Epithelial cell of prostate (primary cell): ENCODE measurements at places on chromosomes 5 and 9.
A peak's percentile ranks its signal among the peaks of the same experiment; 100 is the strongest.

- no peak for DNase-seq
These were observed 5.6 kb downstream of the BNC2 start for GRCh38 chr9:16864649-16865434.

DNA sequence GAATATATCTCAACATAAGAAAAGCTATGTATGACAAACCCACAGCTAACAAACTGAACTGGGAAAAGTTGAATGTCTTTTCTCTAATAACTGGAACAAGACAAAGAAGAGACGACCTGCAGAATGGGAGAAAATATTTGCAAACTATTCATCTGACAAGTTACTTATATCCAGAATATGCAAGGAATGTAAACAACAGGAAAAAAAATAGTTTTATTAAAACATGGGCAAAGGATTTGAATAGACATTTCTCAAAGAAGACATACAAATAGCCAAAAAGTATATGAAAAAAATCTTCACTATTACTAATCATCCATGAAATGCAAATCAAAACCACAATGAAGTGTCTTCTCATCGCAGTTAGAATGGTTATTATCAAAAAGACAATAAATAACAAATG, 181.7 kb upstream of the TLX3 start:
- no peak for DNase-seq

DNA sequence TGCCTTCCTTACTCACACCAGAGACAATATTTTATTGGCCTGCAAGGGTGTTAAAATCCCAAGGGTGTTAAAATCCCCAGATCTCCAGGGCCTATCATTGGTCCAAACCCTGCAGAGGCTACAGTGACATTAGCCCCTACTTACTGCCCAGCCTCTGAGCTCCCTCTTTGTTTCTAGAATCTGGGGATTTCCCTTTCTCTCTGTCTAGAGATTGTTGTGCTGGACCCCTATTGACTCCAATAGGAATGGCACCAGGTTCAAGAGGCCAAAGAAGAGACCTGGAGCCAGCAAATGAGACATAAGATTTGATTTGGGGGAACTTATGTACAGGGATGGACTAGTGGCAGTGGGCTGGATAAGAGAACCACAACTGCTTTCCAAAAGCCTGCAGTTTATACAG, 53.3 kb upstream of the ZBED3 start:
- no peak for DNase-seq

GRCh38 chr5:122668552-122668951, 106.3 kb upstream of the SNX2 start:
- no peak for DNase-seq

GRCh38 chr5:167578977-167579692, 712.3 kb upstream of the WWC1 start:
- DNase-seq, result no peak

GRCh38 chr5:26486631-26487030, 551.8 kb downstream of the CDH9 start:
- no peak for DNase-seq

GRCh38 chr5:55441954-55442353, 92.8 kb downstream of the PLPP1 start:
- no peak for DNase-seq

DNA sequence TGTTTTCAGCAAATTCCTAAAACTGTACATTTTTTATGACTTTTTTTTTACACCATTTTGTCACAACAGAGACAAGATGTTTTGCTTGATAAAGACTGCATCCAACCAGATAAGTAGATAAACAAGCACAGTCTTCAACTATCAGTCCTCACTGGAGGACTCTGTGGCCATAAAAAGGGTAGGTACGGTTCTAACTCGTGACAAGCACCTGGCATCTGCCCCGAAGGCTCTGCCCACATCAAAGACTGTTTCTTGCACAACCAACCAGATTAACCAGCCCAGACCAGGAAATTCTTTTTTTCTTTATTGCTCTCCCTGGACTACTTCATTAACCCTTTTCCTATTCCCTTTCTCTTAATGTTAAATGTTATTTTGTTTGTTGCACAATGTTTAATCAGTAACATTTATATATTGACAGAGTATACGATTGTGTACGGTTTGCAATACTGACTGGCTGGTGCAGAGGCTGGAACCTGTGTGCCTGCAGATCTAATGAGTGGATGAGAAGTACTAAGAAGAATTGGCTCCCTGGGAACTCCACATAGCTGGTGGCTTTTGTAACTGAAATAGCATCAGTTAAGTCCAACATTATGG, 74.1 kb downstream of the SERINC5 start:
- peak; percentile 73 for DNase-seq

DNA sequence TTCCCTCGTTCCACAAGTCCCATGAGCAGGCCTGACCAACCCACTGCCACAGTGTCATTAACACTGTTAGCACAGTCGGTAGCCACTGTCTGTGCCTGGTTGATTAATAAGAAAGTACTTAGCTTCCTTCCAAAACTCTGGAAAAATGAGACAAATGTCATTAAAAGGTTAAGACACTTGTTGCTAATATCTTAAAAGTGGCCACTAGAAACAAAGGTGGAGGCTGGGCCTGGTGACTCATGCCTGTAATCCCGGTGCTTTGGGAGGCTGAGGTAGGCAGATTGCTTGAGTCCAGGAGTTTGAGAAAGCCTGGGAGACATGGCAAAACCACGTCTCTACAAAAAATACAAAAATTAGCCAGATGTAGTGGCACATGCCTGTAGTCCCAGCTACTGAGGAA, 194.0 kb downstream of the PDZD2 start:
- DNase-seq, result no peak

- peak; percentile 92 for DNase-seq
These were observed 18.5 kb upstream of the ERMP1 start for GRCh38 chr9:5851445-5851844.

GRCh38 chr9:112774006-112774996, 23.7 kb downstream of the SNX30 start:
- DNase-seq, result no peak

DNA sequence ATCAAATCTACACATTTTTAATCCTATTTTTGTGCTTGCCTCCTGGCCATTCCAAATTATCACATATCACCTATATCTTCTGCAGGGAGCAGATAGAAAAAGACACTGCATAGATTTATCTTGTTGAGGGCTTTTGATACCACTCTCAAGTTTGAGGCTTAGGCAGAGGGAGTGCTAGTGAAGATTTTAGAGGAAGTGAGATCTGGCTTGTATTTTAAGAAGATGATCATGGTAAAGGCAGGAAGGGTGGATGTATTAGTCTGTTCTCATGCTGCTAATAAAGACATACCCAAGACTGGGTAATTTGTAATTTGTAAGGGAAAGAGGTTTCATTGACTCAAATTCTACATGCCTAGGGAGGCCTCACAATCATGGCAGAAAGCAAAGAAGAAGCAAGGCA, 220.9 kb upstream of the TUT7 start:
- DNase-seq, result no peak

GRCh38 chr5:160271396-160271795, 41.0 kb downstream of the CCNJL start:
- no peak for DNase-seq

GRCh38 chr5:100562821-100563220, 27.6 kb downstream of the FAM174A start:
- no peak for DNase-seq

- DNase-seq, result no peak
These were observed 34.1 kb downstream of the CRHBP start for GRCh38 chr5:76986825-76987526.

DNA sequence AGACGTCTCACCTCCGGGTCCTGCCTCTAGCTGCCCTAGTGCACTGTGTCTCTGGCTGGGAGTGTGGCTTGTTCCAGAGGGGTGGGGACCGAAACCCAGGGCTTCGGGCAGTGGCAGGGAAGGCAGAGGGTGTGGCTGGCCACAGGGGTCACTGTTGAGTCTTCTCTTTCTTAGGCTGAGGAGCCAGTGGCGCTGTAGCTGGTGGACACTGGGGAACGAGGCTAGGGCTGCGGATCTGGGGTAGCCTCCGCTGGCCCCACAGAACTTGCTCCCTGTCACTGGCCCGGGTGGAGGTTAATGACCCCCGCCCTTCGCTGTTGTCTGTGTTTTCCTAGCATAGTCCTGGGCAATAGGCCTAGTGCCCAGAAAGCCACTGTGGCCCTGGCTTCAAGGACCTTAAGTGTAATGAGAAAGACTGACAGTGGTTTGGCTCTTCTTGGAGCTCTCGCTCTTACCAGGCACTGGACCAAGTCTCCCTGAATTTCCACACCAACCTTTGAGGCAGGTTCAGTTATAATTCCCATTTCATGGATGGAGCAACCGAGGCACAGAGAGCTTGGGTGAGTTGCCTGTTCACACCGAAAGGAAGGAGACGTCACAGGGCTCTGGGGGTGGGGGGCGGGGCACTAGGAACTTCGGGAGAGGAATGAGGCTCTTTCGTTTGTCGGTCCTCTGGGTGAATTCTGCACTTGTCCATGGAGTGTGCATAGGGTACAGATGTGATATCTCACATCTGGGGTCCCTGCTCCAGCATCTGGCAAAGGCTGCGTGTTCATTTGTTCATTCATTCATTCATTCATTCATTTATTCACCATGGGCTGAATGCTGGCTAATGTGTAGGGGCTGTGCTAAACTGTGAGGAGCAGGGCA, 4.8 kb upstream of the IER5L start:
- no peak for DNase-seq

DNA sequence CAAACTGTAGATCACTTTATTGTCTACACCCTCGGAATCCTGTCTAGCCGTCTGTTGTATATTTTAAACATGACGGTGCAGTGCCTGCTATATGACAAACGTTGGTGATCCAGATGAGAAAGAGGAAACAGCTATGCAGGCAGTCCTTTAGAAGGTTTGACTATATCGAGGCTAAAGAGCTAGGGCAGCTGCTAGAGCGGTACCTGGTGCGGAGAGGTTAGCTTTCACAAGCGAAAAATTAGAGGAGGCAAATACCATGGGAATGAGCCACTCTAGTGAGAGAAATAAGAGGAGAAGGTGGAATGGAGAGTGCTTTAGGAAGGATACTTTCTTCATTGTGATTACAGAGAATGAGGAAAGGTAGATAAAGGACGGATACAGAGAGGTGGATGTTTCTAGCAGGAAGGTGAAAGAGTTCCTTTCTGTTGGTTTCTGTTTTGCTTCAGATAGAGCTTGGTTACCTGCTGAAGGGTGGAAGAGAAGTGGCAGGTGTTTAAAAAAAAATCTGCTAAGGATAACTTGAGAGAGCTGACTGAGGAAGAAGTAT, 959 bp upstream of the FBXL17 start:
- DNase-seq, result no peak

- DNase-seq, result no peak
These were observed 337.8 kb downstream of the DEPDC1B start for GRCh38 chr5:60362158-60362557.

GRCh38 chr5:168614661-168615060, 35.5 kb upstream of the PANK3 start:
- no peak for DNase-seq

DNA sequence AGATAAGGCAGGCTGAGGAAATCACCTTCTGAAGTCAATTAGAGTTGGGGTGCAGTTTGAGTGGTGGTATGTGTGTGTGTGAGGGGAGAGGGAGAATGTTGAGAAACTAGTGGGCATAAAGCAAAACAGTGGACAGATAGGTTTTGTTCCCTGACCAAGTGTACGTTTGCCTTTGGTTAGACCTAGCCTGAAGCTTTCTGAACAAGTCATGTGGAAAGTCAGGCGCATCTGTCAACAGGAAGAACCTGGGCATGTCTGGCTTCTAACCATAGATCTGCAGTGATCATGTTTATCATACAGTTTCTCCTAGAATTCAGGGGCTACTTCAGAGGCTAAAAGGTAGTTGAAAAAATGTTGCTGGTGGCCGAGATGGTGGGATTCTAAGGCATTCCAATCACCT, 143.2 kb upstream of the PCA3 start:
- no peak for DNase-seq

DNA sequence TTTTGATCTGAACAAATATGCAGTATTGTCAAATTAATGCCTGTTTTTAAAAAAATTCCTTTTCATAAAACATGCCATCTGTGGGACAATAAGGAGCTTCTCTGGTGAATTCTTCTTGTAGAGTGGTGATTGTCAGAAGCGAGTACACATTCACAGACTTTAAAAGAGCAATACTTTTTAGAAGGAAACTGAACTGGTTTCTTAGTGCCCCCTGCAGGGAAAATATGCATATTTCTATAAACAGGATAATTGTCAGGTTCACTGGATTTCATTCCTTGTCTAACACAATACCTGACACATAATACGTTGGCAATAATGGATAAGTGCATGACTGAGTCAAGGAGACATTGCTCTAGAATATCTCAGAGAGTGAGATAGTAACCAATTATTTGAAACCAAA, 133.7 kb downstream of the KIF4B start:
- DNase-seq, result no peak
